ENCODE measurements at places on chromosomes 13 and 19.

DNA sequence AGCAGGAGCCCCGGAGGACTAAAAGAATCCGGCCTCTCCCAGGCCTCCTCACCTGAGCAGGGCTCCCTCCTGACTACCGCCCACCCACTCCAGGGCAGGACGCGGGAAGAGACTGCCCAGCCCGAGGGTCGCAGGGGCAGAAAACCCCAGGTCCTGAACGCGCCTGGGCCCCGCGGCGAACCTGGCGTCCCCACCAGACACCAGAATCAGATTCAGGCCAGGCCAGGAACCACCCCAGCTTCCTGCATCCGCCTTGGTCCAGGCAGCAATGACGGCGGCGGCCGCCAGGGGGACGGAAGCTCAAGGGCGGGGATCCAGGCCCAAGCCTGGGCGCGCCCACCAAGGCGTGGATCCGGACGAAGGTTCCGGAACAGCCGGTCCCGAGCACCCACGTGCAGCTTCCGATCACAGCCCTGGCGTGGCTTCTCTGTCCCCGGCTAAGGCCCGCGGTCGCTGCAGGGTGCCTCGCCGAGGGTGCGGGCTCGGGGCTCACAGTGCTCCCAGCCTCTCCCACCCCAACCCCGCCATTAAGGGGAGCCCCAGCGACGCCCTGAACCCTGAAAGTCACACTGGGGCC is 3.6 kb downstream of the LGALS7 start:
- DNase-seq: peak; percentile 77

DNA sequence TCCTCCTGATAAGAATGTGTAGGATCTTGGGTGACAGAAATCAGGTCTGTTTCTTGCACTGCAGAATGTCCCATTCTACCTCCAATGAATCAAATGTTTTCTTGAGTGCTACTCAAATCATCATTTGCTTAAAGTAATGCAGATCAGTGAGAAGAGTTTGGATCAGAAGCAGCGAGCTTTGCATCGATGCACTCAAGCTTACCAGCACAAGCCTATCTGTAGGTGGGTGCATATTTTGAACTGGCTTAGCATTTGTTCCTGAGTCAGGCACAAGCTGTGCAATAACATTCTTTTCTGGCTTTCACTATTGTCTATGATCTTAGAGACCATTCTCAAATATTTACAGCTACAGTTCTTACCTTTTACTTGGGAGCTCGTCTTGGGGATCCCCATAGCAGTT is 109.5 kb downstream of the UBL3 start:
- no peak for DNase-seq

- no peak for DNase-seq
Measured at GRCh38 chr19:23283925-23284324, 33.7 kb upstream of the ZNF724 start.

DNA sequence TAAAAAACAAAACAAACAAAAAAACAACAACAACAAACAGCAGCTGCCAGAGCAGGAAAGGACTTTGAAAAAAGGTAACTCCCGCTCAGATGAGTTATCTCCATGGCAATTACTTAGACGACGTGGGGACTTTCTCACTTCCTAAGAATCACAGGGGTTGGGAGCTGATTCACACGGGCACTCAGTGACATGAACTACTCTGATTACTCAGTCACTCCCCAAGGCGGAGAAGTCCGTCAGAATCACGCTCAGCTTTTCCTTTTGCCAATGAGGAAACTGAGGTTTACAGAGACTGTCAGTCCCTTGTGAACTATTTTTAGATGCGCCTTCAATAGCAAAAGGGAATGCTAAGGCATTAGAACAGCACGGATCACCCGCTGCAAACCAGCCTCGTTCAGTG is 32.3 kb upstream of the MATK start:
- peak; percentile 98 for DNase-seq

- no peak for DNase-seq
Measured at GRCh38 chr13:59373341-59373740, 790.4 kb downstream of the DIAPH3 start.

DNA sequence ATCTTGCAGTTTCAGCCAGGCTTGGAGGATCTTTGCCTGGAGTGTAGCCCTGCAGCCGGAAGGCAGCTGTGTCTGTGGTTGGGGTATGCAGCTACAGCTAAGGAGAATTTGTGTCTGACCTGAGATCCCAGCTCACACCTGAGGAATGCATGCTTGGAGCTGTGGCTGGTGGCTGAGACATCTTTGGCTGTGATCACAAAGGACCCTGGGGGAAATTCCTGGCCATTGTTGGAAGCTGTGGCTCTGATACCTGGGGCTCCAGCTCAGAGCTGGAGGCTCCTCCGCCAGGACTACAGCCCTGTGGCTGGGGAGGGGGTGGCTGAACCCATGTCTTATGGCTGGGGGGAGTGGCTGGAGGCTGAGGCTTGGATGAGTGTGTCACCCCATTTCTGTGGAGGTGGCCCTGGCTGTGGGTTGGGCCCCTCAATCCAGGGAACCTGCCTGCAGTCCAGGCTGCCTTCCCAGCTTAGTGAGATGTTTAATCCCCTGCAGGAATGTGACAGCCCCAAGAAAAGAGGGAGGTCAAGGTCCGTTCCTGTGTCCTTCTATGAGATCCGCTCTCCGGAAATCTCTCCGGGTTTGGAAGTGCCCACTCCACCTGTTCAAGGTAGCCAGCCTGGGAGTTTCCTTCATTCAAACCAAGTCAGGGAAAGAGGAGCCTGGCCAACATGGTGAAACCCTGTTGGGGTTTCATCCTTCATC is 27.6 kb downstream of the ARHGEF18 start:
- DNase-seq: no peak

GRCh38 chr13:100630555-100630954 is 42.0 kb upstream of the GGACT start:
- DNase-seq: no peak

DNA sequence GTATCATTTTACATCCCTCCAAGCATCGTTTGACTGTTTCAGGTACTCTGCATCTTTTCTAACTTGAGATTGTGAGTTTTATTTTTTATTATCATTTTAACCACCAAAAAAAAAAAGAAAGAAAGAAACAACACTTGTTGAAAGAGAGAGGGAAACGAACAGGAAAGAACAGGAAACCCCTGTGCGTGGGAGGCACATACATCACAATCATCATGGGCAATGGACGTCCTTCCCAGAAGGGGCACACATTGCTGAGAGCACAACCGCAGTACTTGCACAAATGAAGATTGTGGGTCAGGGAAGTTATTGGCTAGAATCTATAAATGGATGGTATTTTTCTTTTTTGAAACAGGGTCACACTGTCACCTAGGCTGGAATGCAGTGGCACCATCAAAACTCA is 1.7 kb downstream of the CLC start:
- no peak for DNase-seq

GRCh38 chr13:97255515-97256021 is 33.4 kb downstream of the MBNL2 start:
- DNase-seq: no peak

DNA sequence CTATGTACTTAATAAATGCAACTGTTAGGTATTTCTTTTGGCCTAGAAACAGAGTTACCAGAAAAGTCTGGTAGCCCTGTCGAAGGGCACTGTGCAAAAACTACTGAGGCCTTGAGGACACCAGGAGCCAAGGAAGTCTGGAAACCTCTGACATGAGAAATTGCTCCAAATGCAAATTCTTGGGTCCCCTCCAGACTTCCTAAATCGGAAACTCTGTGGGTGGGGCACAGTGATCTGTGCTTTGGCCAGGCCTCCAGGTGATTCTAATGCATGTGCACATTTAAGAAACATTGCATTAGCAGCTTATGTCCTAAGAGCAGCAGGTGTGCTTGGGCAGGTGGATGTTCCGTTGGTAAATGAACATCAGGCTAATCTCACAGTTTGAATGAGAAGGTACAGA is 50.0 kb downstream of the STARD13 start:
- no peak for DNase-seq

DNA sequence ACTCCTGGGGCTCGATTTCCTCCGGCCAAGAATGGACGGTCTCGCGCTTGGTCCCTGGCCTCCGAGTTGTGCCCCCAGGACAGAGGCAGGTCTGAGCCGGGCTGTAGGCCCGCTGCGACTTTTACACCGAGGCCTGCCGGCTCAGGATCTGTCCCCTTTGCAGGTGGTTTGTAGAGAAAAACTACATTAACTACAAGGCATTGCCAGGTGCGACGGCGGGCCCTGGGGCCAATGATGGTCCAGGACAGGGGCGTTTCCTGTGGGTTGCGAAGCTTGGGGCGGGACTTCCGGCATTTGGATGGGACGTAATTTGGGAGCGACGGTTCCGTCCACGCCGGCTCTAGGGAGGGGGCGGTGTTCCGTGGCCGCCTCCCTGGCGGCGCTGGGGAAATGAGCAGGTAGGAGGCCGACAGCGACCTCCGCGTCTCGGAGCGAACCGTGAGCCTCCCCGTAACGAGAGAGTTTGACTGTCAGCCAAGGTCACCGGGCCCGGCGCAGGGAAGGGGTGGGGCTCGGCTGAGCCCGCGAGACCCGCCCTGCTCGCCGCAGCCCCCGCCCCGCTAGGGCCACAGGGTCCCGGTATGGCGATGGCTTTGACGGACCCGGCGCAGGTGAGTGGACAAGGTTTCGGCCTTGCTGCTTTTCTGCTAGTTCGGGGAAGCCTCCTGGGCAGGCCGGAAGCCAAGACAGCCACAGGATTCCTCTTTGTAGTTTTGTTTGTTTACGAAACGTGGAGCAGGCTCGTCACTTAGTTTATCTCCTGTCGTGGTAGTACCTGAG is at the start of gene ZNF805:
ZNF805 (plus strand) TSS at position 322 of the 780 bp plus-strand sequence; CDS start at position 582, 260 bp downstream.
- peak; percentile 95 for DNase-seq

DNA sequence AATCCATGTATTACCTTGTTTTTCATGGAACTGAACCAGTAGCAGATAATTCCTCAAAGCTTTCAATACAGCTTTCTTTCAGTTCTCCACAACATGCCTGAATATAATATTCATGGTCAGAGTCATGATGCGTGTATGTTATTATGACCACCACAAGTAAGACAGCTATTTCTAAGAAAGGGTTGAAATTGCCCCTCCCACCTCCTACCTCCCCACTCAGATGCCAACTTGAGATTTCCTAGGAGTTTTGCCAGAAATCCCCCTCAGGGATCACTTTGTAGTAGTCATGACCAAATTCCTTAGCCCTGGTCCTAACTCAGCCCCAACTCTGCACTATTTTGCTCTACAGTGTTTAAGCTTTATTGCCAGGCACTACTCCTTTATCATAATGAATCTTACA is 69.9 kb upstream of the RAP2A start:
- DNase-seq: no peak

DNA sequence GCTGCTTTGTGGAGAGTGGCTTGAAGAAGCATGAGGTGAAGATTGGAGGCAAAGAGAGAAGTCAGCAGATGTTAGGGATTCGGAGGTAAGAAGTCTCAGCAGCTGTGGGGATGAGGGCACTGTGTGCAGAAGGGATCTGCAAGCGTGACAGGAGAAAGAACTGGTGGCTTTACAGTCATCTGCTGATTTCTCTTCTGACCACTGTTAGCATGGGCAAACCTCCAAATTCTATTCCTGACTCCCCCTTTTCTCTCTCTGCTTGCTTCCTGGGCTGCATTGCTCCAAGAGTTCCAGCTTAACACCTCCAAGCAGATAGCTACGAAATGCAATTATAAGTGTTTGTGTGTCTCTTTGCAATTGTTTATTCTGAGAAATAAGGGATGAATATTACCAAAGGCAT is 159.6 kb downstream of the GGACT start:
- no peak for DNase-seq

- DNase-seq: no peak
Measured at GRCh38 chr13:74761801-74762757, 627.9 kb upstream of the KLF12 start.

GRCh38 chr19:48629599-48630295 is 7.4 kb downstream of the DBP start:
- no peak for DNase-seq

- DNase-seq: no peak
Measured at GRCh38 chr19:8611391-8611876, 919 bp upstream of the ADAMTS10 start.

- DNase-seq: no peak
Measured at GRCh38 chr13:49412749-49413148, 31.1 kb downstream of the CAB39L start.

DNA sequence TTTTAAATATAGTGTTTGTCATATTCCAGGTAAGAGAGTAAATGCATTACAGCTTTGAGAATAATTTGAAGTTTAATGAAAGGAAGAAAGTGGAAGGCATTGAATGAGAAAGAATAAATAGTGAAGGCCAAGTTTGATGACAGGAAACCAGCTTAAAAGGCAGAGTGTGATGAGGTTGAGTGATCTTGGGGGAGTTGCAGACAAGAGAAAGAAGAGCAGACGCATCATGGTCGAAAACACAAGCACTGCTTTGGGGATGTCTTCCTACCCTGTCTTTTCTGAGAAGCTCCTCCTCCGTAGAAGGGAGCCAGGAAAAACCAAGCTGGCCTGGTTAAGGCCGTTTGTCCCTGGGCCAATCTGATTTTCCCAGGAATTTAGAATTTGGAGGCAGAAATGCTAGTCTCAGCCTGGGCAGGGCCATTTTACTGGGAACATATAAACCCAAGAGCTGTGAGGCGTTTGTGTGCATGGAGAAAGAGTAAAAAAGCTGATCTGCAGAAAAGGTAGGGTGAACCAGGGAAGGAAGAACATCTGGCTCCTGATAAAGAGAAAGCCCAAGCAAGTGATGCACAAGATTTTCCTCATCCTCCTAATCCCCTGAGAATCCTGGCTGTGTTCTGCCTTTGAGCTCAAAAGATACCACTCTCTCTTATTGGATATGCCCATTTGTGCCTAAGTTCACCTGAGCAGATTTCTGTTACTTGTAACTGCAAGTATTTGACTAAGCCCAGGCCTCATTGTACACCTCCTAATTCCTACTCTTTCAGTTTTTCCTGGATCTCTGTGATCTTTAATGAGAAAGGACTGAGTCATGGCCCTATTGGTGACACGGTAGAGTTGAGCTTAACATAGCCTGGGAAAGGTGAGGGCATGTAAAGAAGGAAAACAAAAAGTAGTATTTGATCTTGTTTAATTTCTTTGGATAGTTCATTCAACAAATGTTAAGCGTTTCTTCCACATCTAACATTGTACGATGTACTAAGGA is 80.0 kb downstream of the WDFY2 start:
- DNase-seq: no peak

DNA sequence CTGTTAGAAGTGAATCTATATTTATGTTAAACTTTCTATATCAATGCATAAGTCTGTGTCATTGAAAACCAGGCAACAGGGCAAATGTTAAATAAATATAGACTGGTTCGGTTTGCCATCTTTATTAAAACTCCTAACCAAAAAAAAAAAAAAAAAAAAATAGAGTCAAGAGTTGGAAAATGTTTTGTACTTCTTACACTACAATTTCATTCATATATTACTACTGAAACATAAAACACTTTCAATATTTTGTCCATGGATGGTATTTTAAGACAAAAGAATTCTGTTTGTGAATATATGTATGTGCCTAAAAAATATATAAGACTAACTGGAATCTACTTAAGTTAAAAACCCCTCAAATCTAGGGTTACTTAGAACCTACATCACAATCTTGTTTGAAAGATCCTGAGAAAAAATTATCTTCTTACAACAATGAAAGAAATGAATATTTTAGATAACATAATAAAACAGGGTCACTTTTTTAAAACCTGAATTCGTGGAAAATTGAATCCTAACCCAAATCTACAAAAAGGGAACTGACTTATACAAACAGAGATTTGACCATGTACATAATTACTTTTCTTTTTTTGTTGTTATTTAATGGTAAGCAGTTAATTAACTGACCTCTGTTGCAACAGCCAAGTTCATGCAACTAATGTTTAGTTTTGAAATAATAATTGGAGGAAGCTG is 5.1 kb downstream of the DACH1 start:
- DNase-seq: no peak

GRCh38 chr19:53394522-53394973 is 401 bp upstream of the ZNF765 start:
- DNase-seq: peak; percentile 6

GRCh38 chr13:114154476-114154875 is 22.1 kb upstream of the RASA3 start:
- no peak for DNase-seq

- DNase-seq: no peak
Measured at GRCh38 chr19:30804751-30805150, 432.6 kb downstream of the ZNF536 start.
